ENCODE measurements at places on chromosomes 6 and 20. TPM values are rescaled to one million over a fixed set of nuclear protein-coding genes. Genes with fewer than 3 reads are reported as not detected.

GRCh38 chr6:170305805-170306323 lies 694 bp upstream of the FAM120B start:
- no peaks in the 10 kb centered on the region for H3K27me3 ChIP-seq
- H3K4me3 ChIP-seq, result peak overlapping the region; percentile 26
- DNase-seq, result no peak
- H3K4me1 ChIP-seq, result peaks cover 47% of the 10 kb centered on the region
- H3K27ac ChIP-seq, result peak overlapping the region; percentile 84
- no peaks in the 10 kb centered on the region for H3K36me3 ChIP-seq

GRCh38 chr6:28282926-28283325 lies 1.6 kb downstream of the PGBD1 start:
- no peak for DNase-seq
- H3K4me3 ChIP-seq, result no peak overlapping the region
- H3K36me3 ChIP-seq, result no peaks in the 10 kb centered on the region

DNA sequence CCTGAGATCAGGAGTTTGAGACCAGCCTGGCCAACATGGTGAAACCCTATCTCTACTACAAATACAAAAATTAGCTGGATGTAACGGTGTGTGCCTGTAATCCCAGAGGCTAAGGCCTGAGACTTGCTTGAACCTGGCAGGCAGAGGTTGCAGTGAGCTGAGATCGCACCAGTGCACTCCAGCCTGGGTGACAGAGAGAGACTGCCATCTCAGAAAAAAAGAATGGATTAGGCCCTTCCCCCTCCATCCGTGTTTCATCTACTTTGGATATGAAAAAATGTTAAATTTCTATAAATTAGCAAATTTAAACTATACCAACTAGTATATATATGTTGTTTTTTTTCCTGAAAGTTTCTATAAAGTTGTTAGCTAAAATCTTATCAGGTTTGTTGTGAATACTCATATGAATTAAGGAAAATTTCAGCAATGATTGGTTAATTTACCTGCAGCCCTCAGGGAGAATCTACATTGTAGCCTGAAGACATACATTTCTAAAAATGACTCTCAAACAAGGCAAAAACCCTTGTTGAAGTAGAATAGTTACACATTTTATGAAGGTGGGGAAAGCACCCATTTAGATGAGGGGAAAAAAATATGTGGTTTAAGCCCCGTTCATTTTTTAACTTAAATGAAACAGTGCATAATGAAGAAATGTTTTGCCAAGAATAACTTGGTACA lies 120.9 kb downstream of the TIAM2 start:
- H3K4me1 ChIP-seq, result peaks cover 6% of the 10 kb centered on the region
- no peaks in the 10 kb centered on the region for H3K36me3 ChIP-seq
- no peak overlapping the region for H3K4me3 ChIP-seq

DNA sequence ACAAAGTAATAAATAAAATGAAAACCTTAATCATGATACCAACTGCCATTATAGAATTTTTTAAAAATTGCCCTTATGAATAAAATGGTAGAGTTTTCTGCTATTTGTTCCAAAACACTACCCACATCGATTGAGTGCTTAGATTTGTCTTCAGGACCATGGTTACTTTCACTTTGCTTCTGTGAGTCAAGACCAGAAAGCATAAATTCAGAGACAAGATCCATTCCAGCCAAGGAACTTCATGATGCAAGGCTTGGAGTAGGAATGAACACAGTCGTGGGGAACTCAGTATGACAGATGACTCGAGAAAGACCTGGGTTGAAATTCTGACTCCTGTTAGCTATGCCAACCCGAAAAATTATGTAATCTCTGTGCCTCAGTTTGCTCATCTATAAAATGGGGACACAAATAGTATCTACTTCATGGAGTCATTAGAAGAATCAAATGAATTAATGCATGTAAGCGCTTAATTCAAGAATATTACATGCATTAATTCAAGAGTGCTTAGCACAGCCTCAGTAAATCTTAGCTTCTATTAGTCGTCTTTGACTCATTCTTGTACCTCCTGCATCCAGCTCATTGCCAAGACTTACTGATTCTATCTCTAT lies 72.5 kb upstream of the MYLIP start:
- DNase-seq, result no peak
- no peak overlapping the region for H3K27ac ChIP-seq
- no peaks in the 10 kb centered on the region for H3K4me1 ChIP-seq
- H3K27me3 ChIP-seq, result peaks cover 3% of the 10 kb centered on the region
- no peak overlapping the region for H3K4me3 ChIP-seq

- H3K36me3 ChIP-seq, result no peaks in the 10 kb centered on the region
- no peaks in the 10 kb centered on the region for H3K27me3 ChIP-seq
- DNase-seq, result peak; percentile 89
- H3K27ac ChIP-seq, result peak overlapping the region; percentile 91
These were observed 45.1 kb downstream of the NOL4L start for GRCh38 chr20:32539817-32540675.

DNA sequence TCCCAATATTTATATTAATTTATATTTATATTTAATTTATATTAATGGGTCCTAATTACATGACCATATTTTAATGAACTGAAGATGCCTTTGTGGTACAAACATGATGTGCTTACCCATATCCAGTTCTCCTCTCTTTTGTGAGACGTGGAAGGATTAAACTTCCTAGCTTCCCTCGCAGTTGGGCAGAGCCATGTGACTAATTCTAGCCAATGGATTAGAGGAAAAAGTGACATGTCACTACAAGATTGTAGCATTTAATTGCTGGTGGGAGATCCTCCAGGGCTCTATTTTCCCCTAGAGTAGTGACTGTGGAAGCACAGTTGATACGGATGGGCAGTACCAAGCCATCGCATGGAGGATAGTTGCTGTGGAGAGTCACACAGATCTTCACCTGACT lies 4.8 kb upstream of the SOBP start:
- peaks cover 17% of the 10 kb centered on the region for H3K4me1 ChIP-seq
- H3K27me3 ChIP-seq, result peaks cover 34% of the 10 kb centered on the region
- no peak overlapping the region for H3K4me3 ChIP-seq
- no peak for DNase-seq
- H3K36me3 ChIP-seq, result no peaks in the 10 kb centered on the region

DNA sequence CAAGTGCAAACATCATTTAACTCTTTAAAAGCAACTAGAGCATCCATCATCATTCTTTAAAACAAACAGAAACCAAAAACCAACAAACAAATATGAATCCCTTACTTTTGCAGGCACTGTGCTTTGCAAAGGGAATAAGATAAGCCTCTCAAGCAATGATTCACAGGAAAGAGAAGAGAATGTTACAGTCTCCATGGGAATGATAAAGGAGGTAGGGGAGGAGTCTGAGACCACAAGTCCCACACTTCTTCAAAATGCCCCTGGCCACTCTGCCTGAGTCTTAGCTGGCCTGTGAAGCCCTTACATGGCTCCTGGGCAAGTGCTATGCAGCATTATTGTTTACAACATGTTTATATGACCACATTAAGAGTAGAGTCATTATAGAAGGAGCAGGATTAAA lies 257.7 kb upstream of the MARCKS start:
- H3K4me1 ChIP-seq, result no peaks in the 10 kb centered on the region
- H3K27ac ChIP-seq, result no peak overlapping the region
- no peak for DNase-seq
- H3K4me3 ChIP-seq, result no peak overlapping the region

DNA sequence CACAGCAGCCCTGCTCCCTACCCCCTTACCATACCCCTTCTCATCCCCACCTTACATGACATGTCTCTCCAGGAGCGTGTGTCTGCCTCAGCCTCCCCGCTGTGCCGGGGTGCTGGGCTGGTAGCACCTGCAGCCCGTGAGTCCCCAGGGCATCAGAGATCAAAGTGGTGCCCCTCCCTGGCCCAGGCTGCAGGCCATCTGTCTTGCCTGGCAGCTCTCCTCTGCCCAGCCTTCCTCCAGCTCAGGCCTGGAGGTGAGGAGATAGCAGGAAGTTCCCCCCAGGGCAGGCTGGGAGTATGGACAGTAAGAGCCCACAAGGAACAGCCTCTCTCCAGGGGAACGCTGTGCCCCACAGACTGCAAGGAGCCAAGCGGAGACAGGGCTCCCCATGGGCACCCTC lies 35.3 kb downstream of the GRM4 start:
- no peaks in the 10 kb centered on the region for H3K27me3 ChIP-seq
- no peak for DNase-seq
- no peaks in the 10 kb centered on the region for H3K4me1 ChIP-seq
- no peaks in the 10 kb centered on the region for H3K36me3 ChIP-seq
- H3K27ac ChIP-seq, result no peak overlapping the region
- H3K4me3 ChIP-seq, result no peak overlapping the region

- H3K4me1 ChIP-seq, result peaks cover 20% of the 10 kb centered on the region
- no peak overlapping the region for H3K4me3 ChIP-seq
- no peak overlapping the region for H3K27ac ChIP-seq
- peak; percentile 16 for DNase-seq
- H3K27me3 ChIP-seq, result no peaks in the 10 kb centered on the region
These were observed 469.1 kb upstream of the RUNX2 start for GRCh38 chr6:44858998-44859397.

DNA sequence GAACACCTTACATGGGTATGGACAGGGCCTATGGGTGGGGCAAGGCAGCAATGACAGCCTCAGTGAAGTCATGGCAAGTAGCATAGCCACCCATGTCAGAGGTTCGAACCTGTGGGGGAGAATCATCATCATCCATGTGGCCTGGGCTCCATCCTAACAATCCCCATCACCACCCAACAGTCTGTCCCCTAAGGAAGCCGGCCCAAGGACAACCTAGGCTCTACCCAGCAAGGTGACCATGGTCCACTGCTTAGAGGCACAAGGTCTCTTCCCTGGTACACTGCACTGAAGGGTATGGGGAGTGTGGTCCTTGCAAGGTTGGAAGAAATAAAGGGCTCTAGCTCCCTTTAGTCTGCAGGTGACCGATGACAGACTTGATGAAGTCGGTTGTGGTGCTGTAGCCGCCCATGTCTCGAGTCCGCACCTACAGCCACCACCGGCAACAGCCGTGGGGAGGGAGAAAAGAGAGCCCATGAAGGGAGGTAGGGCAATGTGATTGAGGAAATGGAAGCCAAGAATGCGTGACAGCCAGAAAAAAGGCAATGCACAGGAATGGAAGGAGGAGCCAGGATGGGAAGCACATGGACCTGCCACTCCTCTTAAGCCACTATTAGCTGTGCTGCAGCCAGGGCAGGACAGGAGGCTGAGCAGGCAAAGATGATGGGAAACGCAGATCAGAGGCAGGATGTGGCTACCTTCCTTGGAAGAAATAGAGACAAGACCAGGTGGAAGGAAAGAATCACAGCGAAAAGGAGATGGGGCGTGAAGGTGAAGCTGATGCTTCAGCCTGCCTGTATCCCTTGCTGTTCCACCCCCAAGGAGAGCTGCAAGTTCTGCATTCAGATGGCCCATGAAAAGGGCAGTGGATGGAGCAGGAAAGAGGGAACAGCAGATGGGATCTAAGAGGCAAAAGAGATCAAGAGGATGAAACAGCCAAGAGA lies 5.3 kb downstream of the IDH3B start:
- H3K36me3 ChIP-seq, result peaks cover 72% of the 10 kb centered on the region
- no peaks in the 10 kb centered on the region for H3K27me3 ChIP-seq
- no peak for DNase-seq
- no peak overlapping the region for H3K27ac ChIP-seq

DNA sequence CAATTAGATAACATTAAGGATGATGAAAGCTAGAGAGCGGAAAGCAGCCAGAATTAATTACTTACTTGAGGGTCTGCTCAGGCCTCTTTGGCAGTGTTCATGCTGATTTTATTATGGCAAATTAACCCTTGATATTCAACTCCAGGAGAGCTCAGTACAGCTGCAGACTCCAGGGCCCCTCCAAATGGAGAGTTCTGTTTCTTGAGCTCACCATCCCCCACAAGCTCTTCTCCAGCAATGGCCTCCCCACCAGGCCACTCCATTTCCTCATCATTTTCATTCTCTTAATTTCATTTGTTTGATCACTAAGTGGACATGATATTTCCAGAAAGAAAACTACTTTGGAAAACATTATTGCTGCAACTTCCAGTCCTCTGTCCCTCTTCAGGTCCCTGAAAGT lies 513.3 kb upstream of the NOX3 start:
- no peaks in the 10 kb centered on the region for H3K36me3 ChIP-seq
- DNase-seq, result no peak
- no peak overlapping the region for H3K27ac ChIP-seq
- H3K27me3 ChIP-seq, result no peaks in the 10 kb centered on the region
- H3K4me1 ChIP-seq, result peaks cover 8% of the 10 kb centered on the region

FILIP1 gene
- total RNA-seq, result not detected

ZC3H12D gene
- total RNA-seq, result 91.5 TPM

SOD2 gene
- 131 TPM for total RNA-seq

CCM2L gene
- not detected for total RNA-seq

All from CD4-positive, alpha-beta memory T cell (primary cell).